T-helper 1 cell (primary cell): ENCODE measurements at places on chromosomes 2 and 18.

GRCh38 chr18:22428672-22429071, 11.0 kb upstream of the CTAGE1 start:
- no peak for DNase-seq

GRCh38 chr2:172680436-172681068, 55.1 kb upstream of the RAPGEF4 start:
- no peak for DNase-seq

GRCh38 chr2:10034333-10035052, 8.9 kb upstream of the KLF11 start:
- DNase-seq = no peak

DNA sequence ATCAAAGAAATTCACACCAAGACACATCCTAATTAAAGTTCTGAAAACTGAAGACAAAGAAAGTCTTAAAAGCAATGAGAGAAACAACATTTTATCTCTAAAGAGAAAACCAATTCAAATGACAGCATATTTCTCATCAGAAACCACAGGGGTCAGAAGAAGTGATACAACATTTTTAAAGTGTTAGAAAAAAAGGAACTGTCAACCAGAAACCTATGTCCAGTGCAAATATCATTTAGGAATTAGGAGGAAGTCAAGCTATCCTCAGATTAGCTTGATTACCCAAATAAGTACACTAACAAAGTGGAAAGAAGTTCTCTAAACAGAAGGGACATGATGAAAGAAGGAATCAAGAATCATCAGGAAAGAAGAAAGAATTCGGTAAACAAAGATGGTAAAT, 59.5 kb upstream of the BCL2L11 start:
- DNase-seq = no peak

- no peak for DNase-seq
Measured at GRCh38 chr2:72837171-72837570, 11.3 kb upstream of the EXOC6B start.

- DNase-seq = no peak
Measured at GRCh38 chr2:199590321-199591203, 132.8 kb upstream of the SATB2 start.

- DNase-seq = no peak
Measured at GRCh38 chr18:35771172-35771571, 189.6 kb downstream of the GALNT1 start.

DNA sequence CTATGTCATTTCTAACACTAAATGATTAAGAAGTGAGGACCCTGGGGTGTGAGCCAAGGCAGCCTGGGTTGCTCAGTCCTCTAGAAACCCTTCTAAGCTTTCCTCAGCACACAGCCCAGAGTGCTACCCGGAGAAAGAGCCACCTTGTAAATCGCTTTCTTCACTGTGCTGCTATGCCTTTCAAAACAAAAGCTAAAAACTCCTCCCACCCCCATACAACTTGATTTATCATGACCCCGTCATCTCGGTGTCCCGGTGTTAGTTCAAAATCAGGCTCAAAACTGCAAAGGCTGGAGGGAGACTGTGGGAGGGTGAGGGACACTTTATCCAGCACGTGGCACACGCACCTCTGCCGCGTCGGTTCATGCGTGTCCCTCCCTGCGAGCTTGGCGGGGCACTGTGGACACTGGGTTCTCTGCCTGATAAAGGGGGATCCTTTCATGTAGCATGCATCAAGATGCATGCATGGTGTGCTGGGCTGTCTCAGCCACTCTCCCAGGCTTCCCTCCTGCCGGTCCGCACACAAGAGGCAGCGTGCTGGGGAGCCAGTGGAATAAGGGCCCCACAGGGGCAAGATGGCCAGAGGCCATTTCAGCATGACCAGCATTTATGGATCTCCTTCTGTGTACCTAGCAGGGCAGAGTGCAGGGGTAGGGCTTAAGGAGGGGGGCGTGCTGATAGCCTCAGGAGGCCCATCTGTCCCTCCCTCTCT, 170.4 kb downstream of the SMAD7 start:
- DNase-seq = no peak

- DNase-seq = no peak
Measured at GRCh38 chr2:86225581-86225980, 26.3 kb downstream of the MRPL35 start.

GRCh38 chr18:65423776-65424175, 327.0 kb upstream of the CDH7 start:
- no peak for DNase-seq

DNA sequence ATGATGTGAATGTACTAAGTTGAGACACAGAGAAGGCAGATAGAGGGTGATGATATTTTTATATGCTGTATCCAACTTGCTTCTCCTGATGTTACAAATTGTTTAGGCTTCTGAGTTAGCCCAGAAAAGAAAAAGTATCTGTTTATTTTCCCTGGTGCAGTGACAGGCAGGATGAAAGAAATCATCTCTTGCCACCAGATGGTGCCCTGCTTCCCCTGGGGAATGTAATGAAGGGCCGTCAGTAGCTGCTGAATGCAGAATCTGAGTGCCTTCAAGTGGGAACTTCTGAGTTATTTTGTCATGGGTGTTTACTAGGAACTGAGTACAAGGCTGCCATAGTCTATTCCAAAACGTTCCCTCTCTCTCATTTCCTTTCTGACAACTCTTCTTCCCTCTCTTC, 525.6 kb downstream of the MBD2 start:
- DNase-seq = no peak

DNA sequence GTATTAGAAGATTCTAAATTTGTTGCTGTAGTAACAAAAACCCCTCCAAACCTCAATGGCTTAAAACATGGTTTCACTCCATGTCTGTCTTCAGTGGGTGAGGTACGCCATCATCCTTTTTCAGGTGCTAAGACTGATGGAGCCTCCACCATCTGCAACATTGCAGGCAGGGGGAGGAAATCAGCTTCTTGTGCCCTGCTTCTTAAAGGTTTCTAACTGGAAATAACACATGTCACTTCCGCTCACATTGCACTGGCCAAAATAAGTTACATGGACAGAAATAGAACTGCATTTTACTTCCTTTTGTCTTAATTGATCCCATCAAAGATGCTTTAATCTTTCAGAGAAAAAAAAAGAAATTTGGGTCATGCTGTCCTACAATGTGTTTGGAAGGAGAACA, 94.1 kb downstream of the GALNT3 start:
- DNase-seq = no peak

DNA sequence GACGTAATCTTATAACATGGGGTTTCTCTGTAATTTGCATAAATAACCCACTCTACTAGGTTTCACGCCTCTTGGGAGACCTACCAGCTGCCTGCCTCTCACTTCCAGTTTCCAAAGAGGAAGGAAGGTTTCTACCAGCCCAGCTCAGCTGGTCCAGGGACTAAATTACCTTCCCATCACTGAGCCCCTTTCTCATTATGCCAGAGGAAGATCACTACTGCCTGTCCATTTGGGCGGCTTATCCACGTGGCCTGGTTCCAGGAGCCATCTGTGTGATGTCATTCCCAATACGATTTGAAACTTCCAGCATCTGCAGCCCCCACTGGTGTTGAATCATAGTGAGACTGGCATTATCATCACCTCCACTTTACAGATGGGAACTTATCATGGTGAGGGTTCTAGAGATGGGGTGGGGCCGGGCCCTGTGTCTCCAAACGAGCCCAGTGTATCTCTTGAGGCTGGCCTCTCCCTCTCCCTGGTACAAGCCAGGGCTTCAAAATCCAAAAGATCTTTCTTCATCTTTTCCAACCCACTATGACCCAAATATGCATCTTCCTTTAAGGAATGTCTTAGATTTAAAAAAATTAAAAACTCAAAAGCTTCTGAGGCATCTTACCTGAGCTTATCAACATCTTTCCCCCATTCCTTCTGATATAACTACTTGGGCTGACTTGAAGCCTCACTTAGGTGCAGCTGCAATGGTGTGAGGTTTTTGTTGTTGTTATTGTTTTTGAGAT, 140.8 kb downstream of the DDX1 start:
- DNase-seq = no peak

DNA sequence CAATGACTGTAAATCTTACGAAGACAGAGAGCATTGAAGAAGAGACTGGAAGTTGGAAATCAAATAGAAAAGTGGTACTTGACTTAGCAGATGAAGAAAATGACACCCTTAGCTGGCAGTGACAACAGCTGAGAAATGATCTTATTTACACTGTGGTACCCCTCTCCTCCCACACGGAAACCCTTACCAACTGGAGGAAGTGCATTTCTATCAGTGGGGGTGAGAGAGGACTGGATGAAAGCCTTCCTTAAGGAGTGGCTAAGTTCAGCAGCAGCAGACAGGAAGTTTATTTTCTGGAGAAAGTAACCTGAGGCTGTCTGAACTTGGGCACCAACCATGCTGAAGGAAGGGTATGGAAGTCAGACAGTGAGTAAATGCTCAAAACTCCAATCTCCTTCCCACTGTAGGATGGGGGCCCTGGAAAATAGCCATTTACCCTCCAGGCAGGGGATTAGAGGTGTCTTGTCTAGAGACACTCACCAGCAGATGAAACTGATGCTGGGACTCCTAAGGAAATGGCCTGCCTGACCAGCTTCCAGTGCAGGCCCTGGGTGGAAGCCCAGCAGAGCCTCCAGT, 160.2 kb upstream of the NCK2 start:
- no peak for DNase-seq

DNA sequence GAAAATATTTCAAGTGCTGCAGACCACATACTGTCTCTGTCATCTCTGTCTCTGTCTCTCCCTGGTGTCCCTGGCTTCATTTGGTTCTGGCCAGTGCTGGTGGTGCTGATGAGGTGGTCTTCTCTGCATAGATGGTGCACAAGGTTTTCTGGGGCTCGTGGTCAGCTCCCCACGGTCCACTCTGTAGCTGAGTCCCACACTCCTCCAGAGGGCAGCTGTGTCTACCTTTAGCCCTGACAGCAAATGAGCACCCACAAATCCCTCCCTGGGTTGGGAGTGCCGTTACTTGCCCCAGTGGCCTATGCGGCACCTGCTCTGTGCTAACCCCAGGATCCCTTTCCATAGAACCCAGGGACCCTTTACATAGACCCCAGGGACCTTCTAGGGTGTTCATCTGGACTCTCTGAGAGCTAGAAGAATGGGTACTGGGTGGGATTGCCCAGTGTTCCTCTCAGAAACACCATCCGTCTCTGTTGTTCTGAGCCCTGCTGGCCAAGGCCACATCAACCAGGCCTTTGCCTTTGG, 129.3 kb downstream of the CAPN13 start:
- DNase-seq = no peak

- DNase-seq = no peak
Measured at GRCh38 chr2:165522719-165523118, 53.2 kb downstream of the CSRNP3 start.

- DNase-seq = no peak
Measured at GRCh38 chr2:142236181-142236580, 105.4 kb upstream of the LRP1B start.

GRCh38 chr18:41135146-41135545, 819.9 kb upstream of the PIK3C3 start:
- no peak for DNase-seq

DNA sequence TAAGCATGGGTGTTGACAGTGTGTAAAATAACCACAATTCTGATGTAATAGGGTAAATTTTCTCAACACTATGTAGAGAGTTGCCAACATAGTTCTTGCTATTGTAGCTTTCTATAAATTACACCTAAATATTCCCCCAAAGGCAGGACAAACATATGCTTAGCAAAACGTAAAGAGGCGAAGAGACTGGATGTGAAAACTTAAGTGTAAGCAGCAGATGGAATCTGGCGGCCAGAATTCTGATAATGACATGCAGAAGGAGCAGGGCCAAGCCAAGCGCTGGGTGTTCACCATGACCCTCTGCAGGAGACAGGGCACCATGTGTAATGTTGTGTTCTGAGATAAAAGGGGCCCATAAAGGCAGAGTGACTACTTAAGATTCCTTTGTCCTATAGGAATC, 105.2 kb upstream of the ZNF521 start:
- no peak for DNase-seq

DNA sequence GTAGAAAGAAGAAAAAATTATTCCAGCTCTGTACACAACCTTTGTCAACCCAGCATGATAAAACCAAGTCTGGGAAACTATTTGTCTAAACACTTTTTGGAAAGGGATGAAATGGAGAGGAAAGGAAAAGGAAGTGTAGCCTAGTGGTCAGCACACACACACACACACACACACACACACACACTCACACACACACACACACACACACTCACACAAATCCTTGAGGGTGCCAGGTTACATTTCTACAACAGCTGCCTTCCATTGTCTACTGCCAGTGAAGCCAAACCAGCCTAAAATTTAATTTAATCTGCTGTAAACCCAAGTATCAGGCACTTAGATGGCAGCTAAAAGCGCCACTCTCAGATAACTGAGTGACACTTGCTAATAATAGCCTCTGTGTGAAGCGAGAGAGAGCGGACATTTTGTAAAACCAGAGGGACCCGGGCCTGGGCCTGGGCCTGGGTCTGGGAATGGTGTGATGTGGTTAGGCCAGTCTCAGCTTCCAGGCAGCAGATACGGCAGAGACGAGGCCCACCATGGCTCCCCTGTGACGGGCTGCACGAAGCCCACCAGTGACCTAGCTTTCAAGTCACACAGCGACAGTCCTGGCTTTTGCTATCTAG, 32.4 kb downstream of the BCL11A start:
- no peak for DNase-seq

GRCh38 chr2:122164964-122165363, 409.5 kb downstream of the TSN start:
- DNase-seq = no peak

- no peak for DNase-seq
Measured at GRCh38 chr2:219969508-219969907, 342.1 kb downstream of the SLC4A3 start.

GRCh38 chr2:226601881-226602662, 197.5 kb downstream of the IRS1 start:
- no peak for DNase-seq
